Stimulated activated CD4-positive, alpha-beta T cell treated with anti-CD3 and anti-CD28 coated beads, TNF-alpha, amount 100 ng/mL, for 1 hour (primary cell): ENCODE measurements at places on chromosomes 7 and 10.

DNA sequence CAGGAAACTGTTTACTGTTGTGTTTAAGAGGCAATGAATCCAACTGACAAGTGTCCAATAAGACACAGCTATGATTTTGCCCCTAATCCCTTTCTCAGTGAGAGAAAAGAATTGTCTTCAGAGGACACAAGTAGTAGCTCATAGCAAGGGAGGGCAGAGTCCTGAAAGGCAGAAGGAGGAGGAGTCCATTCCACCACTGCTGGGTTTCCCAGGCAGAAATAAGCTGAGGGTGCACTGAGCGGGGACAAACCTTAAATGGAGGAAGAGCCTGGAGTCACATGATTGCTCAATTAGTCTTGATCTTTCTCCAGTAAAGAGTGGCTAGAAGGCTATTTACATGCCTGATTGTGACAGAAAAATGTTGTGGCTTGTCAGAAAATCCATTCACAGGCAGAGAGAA, 573.8 kb downstream of the POM121L12 start:
- DNase-seq, result no peak

DNA sequence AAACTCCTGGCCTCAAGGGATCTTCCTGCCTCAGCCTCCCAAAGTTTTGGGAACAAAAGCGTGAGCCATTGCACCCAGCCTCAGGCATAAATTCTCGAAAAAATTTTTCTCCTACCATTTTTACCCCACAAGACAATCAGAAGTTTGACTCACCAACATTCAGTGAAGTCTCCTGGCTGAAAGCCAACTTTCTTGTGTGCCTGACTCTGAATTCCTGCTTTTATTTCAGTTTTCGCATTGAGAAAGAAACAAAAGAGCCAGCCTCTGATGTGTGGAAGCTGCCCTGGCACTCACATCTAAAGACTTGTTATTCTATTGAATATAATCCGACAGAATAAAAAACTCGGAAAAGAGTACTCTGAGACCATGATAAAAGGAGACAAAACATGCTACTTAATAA, 402.9 kb downstream of the MAGI2 start:
- no peak for DNase-seq

GRCh38 chr10:84334811-84335210, 6.4 kb downstream of the CCSER2 start:
- no peak for DNase-seq

DNA sequence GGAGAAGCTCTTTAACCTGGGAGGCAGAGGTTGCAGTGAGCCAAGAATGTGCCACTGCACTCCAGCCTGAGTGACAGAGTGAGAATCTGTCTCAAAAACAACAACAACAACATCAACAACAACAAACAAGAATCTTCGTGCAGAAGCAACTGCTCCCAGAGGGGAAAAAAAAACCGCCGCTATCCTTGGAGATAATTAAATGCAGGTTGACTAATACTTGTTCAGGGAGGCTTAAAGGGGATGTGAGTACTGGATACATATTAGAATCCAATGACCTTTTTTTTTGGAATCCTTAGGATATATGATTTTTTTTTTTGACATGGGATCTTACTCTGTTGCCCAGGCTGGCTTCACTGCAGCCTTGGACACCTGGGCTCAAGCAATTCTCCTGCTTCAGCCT, 89.6 kb upstream of the FAM171A1 start:
- DNase-seq, result no peak

DNA sequence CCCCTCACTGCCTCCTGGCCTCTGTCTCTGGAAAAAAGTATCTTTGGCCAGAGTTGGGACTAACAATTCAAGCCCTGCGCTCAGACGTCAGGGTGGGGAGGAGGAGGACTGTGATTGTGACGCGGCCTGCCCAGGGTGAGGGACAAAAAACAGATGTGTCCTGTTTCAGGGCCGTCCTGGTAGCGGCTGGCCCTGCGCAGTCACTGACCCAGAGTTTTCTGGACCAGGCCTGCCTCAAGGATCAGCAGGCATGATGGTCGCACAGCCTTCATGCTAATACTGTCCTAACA, 110.1 kb downstream of the CYTH3 start:
- no peak for DNase-seq

DNA sequence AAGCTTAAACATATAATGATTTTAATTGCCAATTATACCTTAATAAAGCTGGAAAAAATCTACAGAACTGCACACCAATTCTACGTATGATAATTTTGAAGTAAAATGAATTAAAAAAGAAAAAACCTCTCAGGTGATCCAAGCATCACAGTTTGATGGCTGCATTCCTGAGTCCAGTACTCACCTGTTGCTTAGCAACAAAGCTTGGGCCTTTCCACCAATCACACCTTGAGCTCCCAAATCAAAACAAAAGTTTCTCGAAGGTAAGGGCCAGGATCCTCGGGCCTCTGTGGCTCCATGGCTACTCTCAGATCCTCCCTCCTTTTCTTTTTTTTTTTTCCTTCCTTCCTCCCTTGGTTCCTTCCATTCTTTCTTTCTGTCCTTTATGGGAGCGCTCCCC, 137.2 kb upstream of the PCBD1 start:
- no peak for DNase-seq

GRCh38 chr10:98404571-98405359, 10.2 kb downstream of the PYROXD2 start:
- DNase-seq, result no peak

GRCh38 chr7:44102846-44103565, 1.1 kb upstream of the AEBP1 start:
- no peak for DNase-seq

- no peak for DNase-seq
Observed at GRCh38 chr10:14010101-14010558, 320.6 kb downstream of the FRMD4A start.

DNA sequence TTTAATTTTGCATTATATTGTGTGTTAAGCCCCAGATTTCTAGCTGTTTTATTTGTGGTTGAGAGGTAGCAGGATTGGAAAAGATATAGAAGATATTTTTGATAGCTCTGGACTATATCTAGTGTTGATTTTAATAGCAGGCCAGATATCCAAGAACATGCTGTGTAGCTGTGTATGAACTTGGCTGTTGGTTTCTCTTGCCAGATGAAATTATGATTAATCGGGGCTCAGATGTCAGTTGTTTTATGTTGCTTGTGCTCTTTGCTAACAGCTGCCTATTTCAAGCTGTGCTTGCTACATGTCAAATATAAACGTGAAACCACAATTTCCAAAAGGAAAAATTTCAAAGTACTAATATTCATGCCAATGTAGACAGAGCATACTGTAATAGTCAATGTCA, 141.1 kb downstream of the GRM3 start:
- no peak for DNase-seq

DNA sequence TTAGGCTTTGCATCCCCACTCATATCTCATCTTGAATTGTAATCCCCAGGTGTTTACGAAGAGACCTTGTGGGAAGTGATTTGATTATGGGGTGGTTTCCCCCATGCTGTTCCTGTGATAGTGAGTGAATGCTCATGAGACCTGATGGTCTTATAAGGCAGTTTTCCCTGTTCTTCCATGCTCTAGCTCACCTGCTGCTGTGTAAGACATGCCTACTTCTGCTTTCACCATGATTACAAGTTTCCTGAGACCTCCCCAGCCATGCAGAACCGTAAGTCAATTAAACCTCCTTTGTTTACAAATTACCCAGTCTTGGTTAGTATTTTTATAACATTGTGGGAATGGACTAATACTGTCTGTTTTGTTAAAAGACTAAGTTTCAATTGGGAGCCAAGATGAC, 35.3 kb upstream of the ZNF92 start:
- DNase-seq, result no peak
